ENCODE measurements at places on chromosomes 12 and 14. TPM values are rescaled to one million over a fixed set of nuclear protein-coding genes. Genes with fewer than 3 reads are reported as not detected.

DNA sequence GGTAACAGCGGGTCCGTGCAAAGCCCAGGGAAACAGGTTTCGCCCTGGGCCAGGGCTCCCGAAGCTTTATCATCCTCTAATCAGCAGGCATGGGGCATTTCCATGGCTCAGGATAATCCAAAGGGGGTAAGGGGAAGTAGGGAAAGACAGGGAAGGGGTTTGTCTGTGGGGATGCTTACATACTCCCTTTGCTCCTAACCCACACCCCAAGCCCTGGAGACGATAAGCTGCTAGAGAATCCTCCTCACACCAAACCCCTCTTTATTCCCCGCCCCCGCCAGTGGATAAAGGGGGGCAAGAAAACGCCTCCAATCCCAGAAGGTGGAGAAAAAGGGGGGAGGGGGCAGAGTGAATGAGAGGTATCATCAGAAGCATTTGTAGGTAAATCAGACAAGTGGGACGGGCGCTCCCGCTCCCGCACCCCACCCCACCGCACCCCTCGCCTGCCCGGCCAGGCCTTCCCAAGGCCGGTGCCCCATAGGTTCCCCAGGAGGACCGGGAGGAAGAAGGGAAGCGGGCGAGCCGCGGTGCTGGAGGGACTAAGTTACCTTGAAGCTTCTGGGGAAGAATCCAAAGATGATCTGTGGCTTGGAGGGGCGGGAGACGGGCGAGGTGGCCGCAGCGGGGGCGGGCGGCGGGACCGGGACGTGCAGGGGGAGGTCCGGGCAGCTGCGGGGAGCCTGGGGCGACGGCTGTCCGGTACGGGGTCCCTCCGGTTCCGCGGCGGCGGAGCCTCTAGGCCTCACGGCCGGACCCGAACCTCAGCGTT is 762 bp downstream of the PPP2R5E start:
- H3K27ac ChIP-seq = peak overlapping the region; percentile 95
- no peak for DNase-seq
- peaks cover 9% of the 10 kb centered on the region for H3K36me3 ChIP-seq
- H3K4me1 ChIP-seq = peaks cover 28% of the 10 kb centered on the region
- H3K4me3 ChIP-seq = peak overlapping the region; percentile 98

DNA sequence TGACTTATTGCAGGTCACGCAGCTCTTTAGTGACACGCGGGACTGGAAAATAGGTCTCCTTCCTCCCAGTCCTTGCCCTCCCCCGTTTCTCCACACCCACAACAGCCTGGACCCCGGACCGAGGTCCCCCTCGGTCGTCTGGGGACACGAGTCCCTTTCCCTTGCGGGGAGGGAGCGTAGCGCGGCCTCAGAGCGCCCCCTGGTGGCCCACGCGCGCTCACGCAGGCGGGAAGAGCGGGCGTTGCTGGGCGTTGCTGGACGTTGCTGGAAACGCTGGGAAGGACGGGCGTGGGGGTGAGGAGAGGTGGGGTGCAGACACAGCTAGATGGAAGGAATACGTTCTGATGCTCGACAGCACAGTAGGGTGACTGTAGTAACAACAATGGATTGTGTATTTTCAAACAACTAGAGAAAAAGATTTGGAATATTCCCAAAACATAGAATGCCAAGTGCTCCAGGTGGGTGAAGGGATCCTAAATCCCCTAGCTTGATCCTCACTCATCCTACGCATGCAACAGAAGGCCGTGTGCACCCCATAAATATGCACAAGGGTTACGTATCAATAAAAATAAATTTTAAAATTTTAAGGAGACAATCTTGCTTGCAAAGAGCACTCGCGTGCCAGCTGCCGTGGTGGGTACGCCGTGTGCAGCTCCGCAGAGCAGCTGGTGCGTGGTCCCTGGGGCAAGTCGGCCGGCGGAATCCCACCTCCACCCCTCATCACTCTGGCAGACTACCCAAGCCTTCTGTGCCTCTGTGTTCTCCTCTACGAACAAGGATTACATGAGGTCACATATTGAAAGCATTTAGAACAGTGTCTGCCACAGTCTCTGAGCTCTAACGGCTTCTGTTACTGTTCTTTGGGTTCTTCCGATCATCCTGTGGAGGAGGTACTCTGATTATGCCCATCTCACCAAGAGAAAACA is 87.4 kb downstream of the B4GALNT3 start:
- H3K27ac ChIP-seq = no peak overlapping the region
- H3K36me3 ChIP-seq = peaks cover 6% of the 10 kb centered on the region
- peaks cover 14% of the 10 kb centered on the region for H3K27me3 ChIP-seq
- peaks cover 26% of the 10 kb centered on the region for H3K4me1 ChIP-seq

The RALGAPA1 gene
- 79.4 TPM for total RNA-seq

The CARMIL3 gene
- total RNA-seq = not detected
